ENCODE measurements at places on chromosomes 2 and 18. TPM values are rescaled to one million over a fixed set of nuclear protein-coding genes. Genes with fewer than 3 reads are reported as not detected.

GRCh38 chr2:32355976-32356680, 695 bp upstream of the BIRC6 start:
- DNase-seq = no peak

EVA1A gene
- total RNA-seq = 0.44 TPM

PFN4 gene
- total RNA-seq = 0.52 TPM

DNA sequence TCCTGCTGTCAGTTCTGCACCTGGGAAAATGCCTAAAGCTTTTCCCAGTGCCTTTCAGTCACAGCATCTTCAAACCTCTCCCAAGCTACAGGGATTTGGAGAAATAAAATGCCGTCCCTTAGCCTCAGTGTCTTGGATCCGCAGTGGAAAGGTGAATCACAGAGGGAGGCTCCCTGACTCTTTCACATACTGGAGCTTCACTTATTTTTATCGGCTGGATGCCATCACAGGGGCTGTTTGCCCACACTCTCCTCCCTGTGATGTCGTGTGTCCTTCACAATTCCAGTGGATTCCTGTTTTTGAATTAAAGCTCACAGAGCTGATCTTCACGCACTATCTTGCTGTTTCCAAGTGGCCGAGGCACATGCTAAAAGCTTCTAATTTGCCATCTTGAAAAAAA, 1303.1 kb upstream of the DDX18 start:
- DNase-seq = no peak

UGT1A4 gene
- not detected for total RNA-seq

All from left cardiac atrium (tissue), 4 donors.